Fibroblast of skin of back (primary cell): ENCODE measurements at places on chromosomes 5 and 9.

DNA sequence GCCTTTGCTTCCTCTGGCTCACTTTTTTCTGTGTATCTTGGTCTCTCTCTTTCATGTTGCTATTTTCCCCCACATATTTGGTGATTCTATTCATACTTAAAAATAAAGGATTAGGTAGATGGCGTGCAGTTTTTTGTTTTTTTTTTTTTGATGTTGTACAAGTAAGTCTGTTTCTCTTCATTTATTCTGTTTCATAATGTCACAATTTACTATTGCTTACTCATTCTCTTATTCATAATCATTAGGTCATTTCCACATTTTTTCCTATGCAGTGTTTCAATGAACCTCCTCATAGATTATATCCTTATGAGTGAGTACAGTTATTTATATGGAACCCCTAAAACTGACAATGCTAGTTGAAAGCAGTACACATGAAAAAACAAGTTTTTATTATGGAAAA lies 136.3 kb downstream of the APBA1 start:
- DNase-seq, result peak; percentile 55

- DNase-seq, result no peak
Observed at GRCh38 chr5:28009576-28009975, 971.2 kb upstream of the CDH9 start.

- DNase-seq, result peak; percentile 64
Observed at GRCh38 chr9:91408475-91408874, 15.2 kb downstream of the NFIL3 start.

- no peak for DNase-seq
Observed at GRCh38 chr9:79184831-79185230, 386.9 kb upstream of the TLE4 start.

DNA sequence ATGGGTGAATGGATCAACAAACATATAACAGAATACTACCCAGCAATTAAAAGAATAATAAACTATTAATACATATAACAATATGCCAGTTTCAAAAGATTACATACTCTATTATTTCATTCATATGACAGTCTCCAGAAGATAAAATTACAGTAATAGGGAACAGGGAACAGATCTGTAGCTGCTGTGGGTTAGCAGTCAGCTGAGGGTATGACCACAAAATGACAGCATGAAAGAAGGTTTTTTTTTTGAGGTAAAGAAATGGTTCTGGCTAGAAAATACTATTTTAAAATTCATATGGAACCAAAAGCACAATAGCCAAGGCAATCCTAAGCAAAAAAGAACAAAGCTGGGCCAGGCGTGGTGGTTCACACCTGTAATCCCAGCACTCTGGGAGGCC lies 73.0 kb upstream of the NR5A1 start:
- DNase-seq, result no peak

GRCh38 chr5:2261004-2261703 lies 378.4 kb upstream of the IRX4 start:
- no peak for DNase-seq

DNA sequence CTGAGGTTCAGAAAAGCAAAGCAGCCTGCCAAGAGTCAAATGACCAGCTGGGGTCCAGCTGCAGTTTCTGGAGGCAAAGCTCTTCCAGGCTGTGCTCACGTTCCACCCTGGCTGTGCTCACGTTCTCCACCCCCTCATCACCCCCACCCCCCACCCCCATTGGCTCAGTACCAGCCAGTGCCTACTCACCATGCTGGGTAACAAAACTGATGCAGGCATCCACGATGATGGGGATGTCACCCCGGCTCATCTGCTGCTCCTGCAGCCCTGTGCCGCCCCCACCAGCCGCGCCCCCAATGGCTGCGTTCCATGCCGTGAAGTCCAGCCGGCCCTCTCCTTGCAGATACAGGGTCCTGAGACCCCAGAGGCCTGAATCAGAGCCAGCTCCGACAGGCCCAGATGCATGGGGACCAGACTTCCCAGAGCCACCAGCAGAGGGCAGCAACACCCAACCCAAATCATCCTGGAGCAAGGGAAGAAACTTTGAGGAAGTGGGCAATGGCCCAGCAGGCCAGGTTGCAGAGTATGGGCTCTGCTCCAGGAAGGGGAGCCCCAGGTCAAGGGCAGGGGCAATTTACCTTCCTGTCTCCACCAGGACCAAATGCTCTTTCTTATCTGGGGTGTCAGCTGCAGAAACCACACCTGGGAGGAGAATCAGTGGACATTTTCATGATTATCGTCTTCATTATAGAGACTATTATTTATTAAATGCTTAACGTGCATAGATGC lies 13.7 kb upstream of the FCHSD1 start:
- peak; percentile 61 for DNase-seq

DNA sequence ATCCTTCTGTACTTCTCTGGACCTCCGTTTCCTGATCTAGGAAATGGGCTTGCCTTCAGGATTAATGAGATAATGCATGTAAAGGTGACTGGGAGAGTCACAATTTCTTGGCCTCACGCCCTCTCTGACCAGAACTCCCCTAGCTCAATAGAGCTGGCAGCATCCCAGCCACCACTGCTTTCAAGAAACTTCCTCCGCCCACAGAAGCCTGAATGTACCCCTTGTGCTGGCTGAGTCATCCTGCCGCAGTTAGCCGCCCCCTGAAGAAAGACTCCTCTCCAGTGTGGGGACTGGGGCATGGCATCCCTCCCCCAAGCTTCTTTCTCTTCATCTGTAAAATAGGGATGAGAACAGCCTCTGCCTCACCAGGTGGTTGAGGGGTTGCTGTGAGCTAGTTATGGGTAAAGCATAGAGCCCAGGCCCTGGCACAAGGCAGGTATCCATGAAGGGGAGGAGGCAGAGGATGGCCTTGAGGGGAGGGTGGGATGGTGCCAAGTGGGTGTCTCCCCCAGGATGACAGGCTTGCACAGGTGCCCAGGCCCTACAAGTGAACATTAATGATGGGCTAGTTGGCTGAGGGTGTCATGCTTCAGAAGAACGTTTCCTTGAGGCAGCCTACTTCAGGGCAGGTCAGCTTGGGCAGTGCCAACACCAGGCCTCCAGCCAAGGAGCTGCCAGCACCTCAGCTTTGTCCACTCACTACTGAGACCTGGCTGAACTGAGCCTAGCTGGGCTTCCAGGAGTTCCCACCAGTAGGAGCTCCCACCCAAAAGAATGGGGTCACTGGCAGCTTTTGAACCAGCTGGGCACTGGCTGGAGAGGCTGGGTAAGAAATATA lies 3.4 kb downstream of the PDLIM4 start:
- peak; percentile 80 for DNase-seq

DNA sequence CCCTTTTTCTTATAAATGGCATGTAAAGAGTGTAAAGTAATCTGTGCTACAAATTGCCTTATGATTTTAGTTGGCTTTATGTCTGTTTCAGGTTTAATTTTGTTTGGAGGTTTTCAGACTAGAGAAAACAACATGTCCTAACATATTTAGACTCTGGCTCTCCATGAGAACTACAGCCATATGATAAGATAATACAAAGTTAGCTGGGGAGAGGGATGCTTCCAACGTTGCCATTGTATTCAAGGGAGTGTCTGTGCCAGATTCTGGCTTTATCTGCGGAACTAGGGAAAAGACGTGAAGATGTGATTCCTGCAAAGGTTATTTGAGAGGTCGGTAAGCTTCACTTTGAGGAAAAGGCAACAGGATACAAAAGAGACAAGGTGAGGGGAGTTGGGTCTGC lies 140.0 kb upstream of the OTULINL start:
- no peak for DNase-seq

- DNase-seq, result peak; percentile 57
Observed at GRCh38 chr5:78621291-78621738, 27.3 kb downstream of the LHFPL2 start.

- DNase-seq, result no peak
Observed at GRCh38 chr9:37218800-37219425, 98.5 kb downstream of the ZCCHC7 start.

GRCh38 chr9:28234133-28234893 lies 661.0 kb upstream of the C9orf72 start:
- DNase-seq, result peak; percentile 58

DNA sequence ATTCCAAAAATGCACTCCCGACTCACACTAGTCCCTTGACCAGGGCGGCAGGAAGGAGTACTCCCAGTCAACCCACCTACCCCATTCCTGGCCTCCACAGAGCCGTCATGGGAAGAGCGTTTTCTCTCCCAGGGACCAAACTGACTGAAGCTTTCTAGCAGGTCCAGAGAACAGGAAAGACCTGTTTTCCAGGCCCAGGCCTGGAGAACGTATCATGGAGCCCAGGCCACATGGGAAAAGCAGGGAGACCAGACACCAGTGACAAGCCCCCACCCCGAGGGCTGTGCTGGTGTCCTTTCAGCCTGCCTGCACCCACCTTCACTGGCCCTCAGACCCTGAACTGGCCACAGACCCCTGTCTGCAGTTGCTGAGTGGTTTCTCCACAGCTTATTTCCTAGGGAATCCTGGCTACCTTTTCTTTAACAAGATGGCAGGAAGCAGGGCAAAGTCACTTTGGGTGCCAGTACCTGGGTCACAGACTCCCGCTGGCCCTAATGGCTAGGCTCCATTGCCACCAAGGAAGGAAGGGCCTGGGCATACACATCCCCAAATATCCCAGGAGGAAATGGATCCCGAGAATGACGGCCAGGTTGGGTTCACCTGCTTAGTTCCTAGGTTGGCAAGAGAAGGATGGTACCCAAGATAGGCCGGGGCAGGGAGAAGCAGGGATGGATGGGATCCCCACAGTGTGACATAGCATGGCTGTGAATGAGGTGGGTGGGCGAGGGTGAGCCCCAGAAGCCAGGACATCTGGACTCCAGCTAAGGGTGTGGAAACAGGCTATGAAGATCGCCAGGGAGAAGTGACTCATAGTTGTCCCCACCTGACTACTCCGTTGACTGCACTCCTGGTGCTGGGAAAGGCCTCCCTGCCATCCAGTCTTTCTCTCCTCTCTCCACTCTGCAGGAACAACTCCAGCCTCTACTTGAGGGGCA lies 12.2 kb downstream of the CCNI2 start:
- DNase-seq, result no peak

DNA sequence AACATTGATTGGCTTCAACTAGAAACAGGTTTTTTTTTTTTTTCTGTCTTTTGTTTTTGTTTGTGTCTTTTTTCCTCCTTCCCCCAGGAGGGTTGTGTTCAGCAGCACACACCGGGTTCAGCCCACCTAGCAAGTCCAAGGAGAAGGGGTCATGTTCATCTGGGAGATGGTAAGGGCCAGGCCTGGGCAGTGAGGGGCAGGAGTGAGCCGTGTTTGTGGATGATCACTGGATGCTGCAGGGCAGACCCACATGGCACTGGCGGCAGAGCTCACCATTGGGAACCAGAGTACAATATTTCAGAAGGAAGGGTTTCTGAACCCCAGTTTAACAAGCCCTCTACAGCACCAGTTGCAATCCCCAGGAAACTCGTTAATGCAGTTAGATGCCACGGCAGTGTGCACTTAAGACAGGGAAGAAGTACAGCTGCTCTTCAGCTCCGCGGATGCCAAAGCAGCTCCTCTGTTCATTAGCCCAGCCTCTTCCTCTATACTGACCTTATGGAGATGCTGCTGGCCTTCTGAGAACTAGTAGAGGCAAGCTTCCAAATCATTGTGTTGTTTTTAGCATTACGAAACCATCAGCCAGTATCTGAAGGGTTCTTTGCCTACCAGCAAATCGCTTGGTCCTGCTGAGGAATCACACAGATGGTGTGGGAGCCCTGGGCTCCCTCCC lies 508.2 kb upstream of the WWC1 start:
- DNase-seq, result no peak

DNA sequence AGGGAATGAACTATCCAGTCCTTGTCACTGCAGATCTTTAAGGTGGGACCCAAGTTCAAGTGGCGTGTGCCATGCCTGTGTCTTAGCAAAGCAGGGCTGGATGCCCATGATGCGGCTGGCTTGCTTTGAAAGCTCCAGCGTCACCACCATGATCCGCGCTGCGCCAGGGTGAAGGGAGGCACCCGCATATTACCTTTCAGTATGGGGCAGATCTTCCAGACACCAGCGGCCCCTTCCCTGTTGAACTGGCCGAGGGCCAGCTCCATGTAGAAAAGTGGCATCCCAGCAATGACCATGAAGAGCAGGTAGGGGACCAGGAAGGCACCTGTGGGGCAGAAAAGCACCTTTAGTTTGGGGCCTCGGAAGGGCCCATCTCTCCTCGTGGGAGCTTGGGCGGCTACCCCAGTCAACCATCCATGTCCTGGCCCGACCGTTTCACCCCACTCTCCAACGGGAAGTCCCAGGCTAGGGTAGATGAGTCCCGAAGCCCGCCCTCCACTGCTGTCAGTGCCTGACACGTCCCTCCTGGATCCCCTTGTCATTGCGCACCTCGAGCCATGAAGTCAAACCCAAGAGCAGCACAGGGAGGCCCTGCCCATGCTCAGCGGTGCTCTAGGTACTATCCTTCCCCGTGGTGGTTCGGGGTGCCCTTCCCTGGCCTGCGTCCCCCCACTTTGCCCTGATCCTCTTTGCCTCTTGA lies 3.9 kb downstream of the SLC6A3 start:
- no peak for DNase-seq

DNA sequence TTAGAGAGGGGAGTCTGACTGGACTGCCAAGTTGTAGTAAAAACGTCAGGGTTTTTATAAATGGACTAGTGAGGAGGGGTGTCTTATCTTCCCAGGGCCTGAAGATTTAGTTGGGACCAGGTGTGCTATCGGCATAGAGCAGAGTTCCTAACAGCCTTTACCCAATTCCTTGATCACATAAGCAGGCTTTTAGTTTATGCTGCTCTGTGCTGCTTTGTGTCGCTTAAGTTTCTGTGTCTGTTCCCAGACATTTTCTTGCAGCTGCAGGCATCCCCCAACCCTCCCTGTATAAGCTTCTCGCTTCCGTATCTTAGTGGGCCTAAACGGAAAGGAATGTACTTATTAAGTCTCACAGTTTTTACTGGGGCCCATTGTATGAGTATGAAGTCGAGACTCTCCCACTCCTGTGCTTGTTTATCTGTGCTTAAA lies 2.6 kb upstream of the SMC5 start:
- peak; percentile 93 for DNase-seq

- DNase-seq, result no peak
Observed at GRCh38 chr9:90939351-90939750, 137.7 kb downstream of the SYK start.

GRCh38 chr5:156359476-156359875 lies 32.5 kb downstream of the SGCD start:
- peak; percentile 98 for DNase-seq

- DNase-seq, result peak; percentile 13
Observed at GRCh38 chr5:177040814-177041420, 18.4 kb downstream of the ZNF346 start.

DNA sequence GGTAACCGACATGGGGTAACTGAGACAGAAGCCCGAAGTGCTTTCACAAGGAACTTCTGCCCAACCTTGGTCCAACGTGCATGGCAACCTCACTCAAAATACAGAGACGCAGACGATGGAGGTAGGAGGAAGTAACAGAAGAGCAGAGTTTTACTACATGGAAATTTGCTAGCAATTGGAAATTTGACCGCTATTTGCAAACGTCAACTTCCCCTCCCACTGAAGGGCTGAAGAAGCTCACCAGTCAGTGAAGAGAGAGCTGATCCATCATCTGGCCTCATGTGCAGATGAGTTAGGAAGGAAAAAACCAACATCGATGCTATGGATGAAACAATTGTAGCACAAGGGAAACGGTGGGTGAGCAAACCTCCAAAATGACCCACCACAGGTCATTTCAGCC lies 196.7 kb downstream of the RGS3 start:
- DNase-seq, result no peak
